ENCODE measurements at places on chromosomes 12 and 14.

- DNase-seq, result no peak
Measured at GRCh38 chr12:3935078-3935477, 61.9 kb upstream of the PARP11 start.

DNA sequence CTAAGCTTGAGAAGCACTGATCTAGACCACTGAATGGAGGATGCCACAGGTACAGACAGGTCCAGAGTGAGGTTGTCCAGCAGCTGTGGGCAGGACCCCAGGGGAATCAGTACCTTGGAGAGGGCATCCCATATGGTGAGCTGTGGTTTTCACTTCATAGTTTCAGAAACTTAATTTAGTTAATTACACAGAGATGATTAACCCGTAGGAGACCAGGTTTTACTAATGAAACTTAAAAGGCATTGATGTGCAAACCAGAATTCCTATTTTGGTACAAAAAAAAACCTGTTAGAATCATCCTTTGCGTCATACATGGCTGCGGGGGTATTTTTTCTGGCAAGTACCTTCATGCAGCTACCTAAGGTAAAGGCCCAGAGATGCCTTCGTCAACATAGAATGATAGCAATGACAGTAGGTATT, 159.3 kb downstream of the DACT1 start:
- DNase-seq, result no peak

GRCh38 chr12:12505544-12506495, 56.8 kb downstream of the DUSP16 start:
- DNase-seq, result no peak

DNA sequence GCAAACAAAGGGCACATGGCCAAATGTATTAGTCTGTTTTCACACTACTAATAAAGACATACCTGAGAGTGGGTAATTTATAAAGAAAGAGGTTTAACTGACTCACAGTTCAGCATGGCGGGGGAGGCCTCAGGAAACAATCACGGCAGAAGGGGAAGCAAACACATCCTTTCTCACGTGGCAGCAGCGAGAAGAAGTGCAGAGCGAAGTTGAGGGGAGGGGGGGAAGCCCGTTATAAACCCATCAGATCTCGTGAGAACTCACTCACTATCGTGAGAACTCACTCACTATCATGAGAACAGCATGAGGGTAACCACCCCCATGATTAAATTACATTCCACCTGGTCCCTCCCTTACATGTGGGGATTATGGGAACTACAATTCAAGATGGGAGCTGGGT, 66.1 kb downstream of the ST8SIA1 start:
- DNase-seq, result no peak

GRCh38 chr14:93946541-93947090, 19.5 kb downstream of the FAM181A start:
- DNase-seq, result no peak

DNA sequence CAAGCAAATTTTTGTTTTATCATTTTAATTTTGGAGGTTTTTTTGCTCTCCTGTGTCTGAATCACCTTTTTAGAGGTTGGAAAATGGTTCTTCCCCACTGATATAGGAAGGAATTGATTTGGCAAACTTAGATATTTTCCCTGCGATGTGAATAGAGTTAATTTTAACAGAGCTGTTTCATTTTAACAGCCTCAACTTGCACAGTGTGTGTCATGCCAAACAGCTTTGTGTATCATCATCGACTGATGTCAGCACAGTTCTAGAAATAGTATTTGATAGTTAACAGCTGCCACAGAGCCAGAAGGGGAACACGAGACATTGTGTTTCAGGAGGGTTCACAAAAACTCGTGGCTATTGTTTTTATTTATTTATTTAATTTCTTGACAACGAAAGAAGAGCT, 243.1 kb upstream of the FOXN3 start:
- no peak for DNase-seq

DNA sequence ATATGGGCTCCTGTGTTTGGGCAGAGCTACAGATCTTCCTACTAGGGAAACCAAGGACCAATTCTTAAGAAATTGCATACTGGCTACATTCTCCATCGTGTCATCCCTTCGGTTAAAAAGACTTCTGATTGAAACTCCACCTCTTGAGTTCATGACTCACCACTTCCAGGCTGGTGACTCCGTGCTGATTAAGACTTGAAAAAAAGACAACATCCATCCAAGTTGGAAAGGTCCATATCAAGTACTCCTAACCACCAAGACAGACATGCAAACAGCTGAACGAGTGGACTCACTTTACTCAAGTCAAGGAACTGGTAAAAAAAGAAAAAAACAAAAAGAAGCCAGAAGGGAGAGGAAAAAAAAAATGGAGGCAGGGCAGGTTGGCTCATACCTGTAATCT, 63.4 kb downstream of the APOBEC1 start:
- no peak for DNase-seq

DNA sequence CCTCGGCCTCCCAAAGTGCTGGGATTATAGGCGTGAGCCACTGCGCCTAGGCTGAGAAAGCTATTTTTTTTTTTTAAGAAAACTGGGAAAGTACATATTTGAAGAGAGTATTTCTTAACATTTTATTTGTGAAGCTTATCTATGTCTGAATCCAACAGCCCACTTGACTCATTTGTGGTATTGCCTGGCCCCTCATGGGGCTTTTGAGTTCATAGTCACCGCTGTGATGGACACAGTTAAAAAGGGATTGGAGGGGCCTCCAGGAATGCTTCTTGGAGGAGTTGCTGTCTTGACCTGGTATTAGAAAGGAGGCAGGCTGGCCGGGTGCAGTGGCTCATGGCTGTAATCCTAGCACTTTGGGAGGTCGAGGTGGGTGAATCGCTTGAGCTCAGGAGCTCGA, 26.5 kb downstream of the BCL7A start:
- DNase-seq, result no peak

GRCh38 chr12:54428050-54429013, 9.3 kb upstream of the ITGA5 start:
- DNase-seq, result no peak

Measured in stimulated activated CD4-positive, alpha-beta T cell treated with anti-CD3 and anti-CD28 coated beads, Interleukin-12 subunit alpha, Interleukin-12 subunit beta, amount 100 ng/mL, for 48 hours (primary cell).